Chondrocyte (in vitro differentiated cells): ENCODE measurements at places on chromosomes 13 and 19. TPM values are rescaled to one million over a fixed set of nuclear protein-coding genes. Genes with fewer than 3 reads are reported as not detected.

GRCh38 chr13:68588623-68589022 lies 1358.5 kb upstream of the PCDH9 start:
- H3K4me3 ChIP-seq = no peak overlapping the region
- H3K36me3 ChIP-seq = no peaks in the 10 kb centered on the region
- H3K4me1 ChIP-seq = no peaks in the 10 kb centered on the region

Gene SERTM1
- total RNA-seq = not detected in 3 replicates

GRCh38 chr19:8517551-8518442 lies 3.8 kb upstream of the ZNF414 start:
- H3K4me1 ChIP-seq = peaks cover 15% of the 10 kb centered on the region
- DNase-seq = no peak
- no peak overlapping the region for H3K4me3 ChIP-seq
- H3K27ac ChIP-seq = no peak overlapping the region

GRCh38 chr19:39916851-39917396 lies 17.5 kb downstream of the FCGBP start:
- H3K27ac ChIP-seq = no peak overlapping the region
- no peak overlapping the region for H3K4me3 ChIP-seq
- no peaks in the 10 kb centered on the region for H3K4me1 ChIP-seq

- no peaks in the 10 kb centered on the region for H3K4me1 ChIP-seq
- H3K27me3 ChIP-seq = no peaks in the 10 kb centered on the region
- H3K4me3 ChIP-seq = no peak overlapping the region
- H3K27ac ChIP-seq = no peak overlapping the region
- no peak for DNase-seq
Observed at GRCh38 chr13:60590800-60591747, 194.1 kb downstream of the TDRD3 start.

- peak within 1 kb of the TSS; percentile 62 for H3K4me3 ChIP-seq
- H3K36me3 ChIP-seq = no peaks in the 10 kb centered on the region
- peaks cover 25% of the 10 kb centered on the region for H3K27me3 ChIP-seq
- DNase-seq = peak; percentile 87
- peaks cover 10% of the 10 kb centered on the region for H3K4me1 ChIP-seq
Observed at GRCh38 chr13:70107498-70108281, at the start of gene ATXN8OS. Gene ATXN8OS, plus strand, starts transcription at chr13:70107826.

DNA sequence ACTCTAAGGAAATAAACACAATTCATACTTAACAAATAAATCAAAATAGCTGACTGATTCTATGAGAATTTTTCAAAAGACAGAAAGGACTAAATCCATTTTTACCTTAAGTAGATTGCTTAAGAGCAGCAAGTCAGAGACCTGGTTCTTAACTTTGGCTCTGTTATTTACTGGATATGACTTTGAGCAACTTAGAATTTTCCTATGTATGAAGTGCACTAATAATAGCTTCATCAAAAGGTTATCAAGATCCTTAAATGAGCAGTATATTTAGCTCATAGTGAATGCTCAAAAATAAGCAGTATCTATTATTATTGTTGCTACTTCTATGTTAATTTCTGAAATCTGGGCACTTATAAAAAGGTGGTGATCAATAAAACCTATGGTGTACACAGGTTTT lies 95.3 kb downstream of the POSTN start:
- no peak overlapping the region for H3K27ac ChIP-seq
- no peaks in the 10 kb centered on the region for H3K4me1 ChIP-seq
- DNase-seq = no peak
- no peaks in the 10 kb centered on the region for H3K27me3 ChIP-seq

Gene POLR2E
- total RNA-seq = 110 to 119 TPM (median 113 TPM) in 3 replicates

GRCh38 chr13:76892488-76892887 lies 6.3 kb upstream of the KCTD12 start:
- H3K36me3 ChIP-seq = peaks cover 2% of the 10 kb centered on the region
- H3K27ac ChIP-seq = no peak overlapping the region
- peaks cover 23% of the 10 kb centered on the region for H3K27me3 ChIP-seq
- peaks cover 6% of the 10 kb centered on the region for H3K4me1 ChIP-seq

Gene ZNF83
- total RNA-seq = 37.8 to 56.5 TPM (median 38.6 TPM) in 3 replicates

- H3K4me1 ChIP-seq = peaks cover 28% of the 10 kb centered on the region
- DNase-seq = no peak
- peaks cover 17% of the 10 kb centered on the region for H3K36me3 ChIP-seq
- peak overlapping the region; percentile 3 for H3K27ac ChIP-seq
Observed at GRCh38 chr13:97344265-97345175, 89.4 kb upstream of the RAP2A start.

Gene ZNF569
- total RNA-seq = 6.8 to 9.6 TPM (median 7.4 TPM) in 3 replicates

DNA sequence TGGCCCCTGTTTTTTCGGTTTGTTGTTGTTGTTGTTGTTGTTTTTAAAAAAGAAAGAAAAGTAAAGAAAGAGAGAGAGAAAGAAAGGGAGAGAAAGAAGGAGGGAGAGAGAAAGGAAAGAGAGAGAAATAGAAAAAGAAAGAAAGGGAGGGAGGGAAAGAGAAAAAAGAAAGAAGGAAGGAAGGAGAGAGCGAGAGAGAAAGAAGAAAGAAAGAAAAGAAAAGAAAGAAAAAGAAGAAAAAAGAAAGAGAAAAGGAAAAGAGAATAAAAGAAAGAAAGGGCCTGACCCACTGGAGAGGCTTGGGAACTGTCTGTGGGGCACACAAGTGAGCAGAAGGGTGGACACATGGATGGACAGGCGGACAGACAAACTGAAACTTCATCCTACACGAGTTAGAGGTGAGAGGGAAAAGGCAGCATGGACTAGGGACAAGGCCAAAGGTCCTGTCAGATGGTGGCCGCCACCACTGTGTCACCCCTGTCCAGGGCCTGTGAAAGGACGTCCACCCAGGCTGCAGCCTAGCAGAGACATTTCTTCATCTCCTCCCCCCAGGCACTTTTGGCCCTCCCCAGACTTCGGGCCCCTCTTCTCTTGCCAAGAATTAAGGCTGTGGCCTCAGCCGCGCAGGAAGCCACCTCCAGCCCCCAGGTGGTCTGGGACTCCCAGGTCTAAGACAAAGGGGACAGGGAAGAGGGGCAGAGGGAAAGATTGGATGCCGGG lies 9.1 kb upstream of the BCAM start:
- H3K27me3 ChIP-seq = peaks cover 2% of the 10 kb centered on the region
- no peaks in the 10 kb centered on the region for H3K36me3 ChIP-seq
- peak overlapping the region; percentile 32 for H3K27ac ChIP-seq
- no peak overlapping the region for H3K4me3 ChIP-seq

Gene ZNF439
- total RNA-seq = 1.1 to 5.7 TPM (median 4.9 TPM) in 3 replicates

GRCh38 chr19:52198678-52199077 lies 8.8 kb downstream of the PPP2R1A start:
- peaks cover 16% of the 10 kb centered on the region for H3K36me3 ChIP-seq
- peak overlapping the region; percentile 51 for H3K27ac ChIP-seq
- H3K27me3 ChIP-seq = no peaks in the 10 kb centered on the region

- H3K4me1 ChIP-seq = peaks cover 7% of the 10 kb centered on the region
- no peaks in the 10 kb centered on the region for H3K36me3 ChIP-seq
- no peak overlapping the region for H3K4me3 ChIP-seq
- no peaks in the 10 kb centered on the region for H3K27me3 ChIP-seq
Observed at GRCh38 chr13:85260896-85261295, 538.3 kb downstream of the SLITRK6 start.

- no peaks in the 10 kb centered on the region for H3K36me3 ChIP-seq
- peaks cover 2% of the 10 kb centered on the region for H3K27me3 ChIP-seq
- DNase-seq = no peak
- H3K27ac ChIP-seq = no peak overlapping the region
Observed at GRCh38 chr19:18637673-18638630, 1.1 kb downstream of the KLHL26 start.

DNA sequence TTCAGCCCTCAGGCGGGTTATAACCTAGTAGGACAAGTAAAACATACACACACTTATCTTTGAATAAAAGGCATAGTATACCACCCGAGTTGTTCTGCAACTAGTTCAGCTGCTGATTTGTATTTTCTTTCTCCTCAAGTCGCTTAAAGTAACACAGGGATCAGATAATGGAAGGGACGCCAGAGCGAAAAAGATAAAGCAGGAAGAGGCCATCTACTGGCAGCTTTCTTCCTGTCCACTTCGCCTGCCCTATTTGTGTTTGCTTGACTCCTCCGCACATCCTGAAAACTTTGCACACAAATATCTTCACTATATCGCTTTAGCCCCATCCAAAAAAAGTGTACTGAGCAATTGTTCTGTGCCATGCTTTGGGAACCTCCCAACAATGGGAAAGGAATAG lies 238.0 kb upstream of the SOX21 start:
- DNase-seq = no peak
- H3K4me1 ChIP-seq = no peaks in the 10 kb centered on the region
- no peaks in the 10 kb centered on the region for H3K36me3 ChIP-seq
- no peak overlapping the region for H3K27ac ChIP-seq
- peaks cover 33% of the 10 kb centered on the region for H3K27me3 ChIP-seq
- H3K4me3 ChIP-seq = no peak overlapping the region

Gene ZNF177
- total RNA-seq = 3.7 to 8.5 TPM (median 4.4 TPM) in 3 replicates

GRCh38 chr13:48819899-48820298 lies 155.8 kb upstream of the FNDC3A start:
- no peaks in the 10 kb centered on the region for H3K27me3 ChIP-seq
- peak overlapping the region; percentile 27 for H3K27ac ChIP-seq
- no peaks in the 10 kb centered on the region for H3K36me3 ChIP-seq
- H3K4me3 ChIP-seq = no peak overlapping the region

Gene ADPRHL1
- 6.3 to 8.8 TPM (median 8.4 TPM) in 3 replicates for total RNA-seq

DNA sequence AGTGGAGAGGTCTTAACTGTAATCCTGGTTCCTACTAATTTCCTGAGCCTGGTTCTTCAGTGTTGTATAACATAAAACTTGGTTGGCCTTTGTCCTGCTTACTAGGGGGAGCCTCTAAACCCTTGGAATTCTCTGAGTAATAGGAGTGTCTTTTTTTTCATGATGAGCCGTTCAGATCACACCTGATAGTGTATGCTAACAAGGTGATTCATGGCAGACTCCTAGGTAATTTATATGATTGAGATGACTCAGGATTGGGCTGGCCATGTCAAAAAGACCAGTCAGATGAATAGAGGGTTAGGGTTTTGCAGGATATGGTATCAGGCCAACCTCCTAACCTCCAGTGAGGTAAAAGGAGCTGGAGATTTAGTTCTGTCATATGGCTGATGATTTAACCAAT lies 135.8 kb upstream of the KLF12 start:
- no peaks in the 10 kb centered on the region for H3K27me3 ChIP-seq
- no peak overlapping the region for H3K27ac ChIP-seq
- H3K36me3 ChIP-seq = peaks cover 7% of the 10 kb centered on the region
- DNase-seq = no peak

Gene ATP7B
- total RNA-seq = 11.9 to 16.8 TPM (median 16.6 TPM) in 3 replicates

Gene ZNF497
- total RNA-seq = 0.65 to 0.69 TPM (median 0.68 TPM) in 3 replicates

Gene PGLYRP1
- total RNA-seq = not detected in 3 replicates

DNA sequence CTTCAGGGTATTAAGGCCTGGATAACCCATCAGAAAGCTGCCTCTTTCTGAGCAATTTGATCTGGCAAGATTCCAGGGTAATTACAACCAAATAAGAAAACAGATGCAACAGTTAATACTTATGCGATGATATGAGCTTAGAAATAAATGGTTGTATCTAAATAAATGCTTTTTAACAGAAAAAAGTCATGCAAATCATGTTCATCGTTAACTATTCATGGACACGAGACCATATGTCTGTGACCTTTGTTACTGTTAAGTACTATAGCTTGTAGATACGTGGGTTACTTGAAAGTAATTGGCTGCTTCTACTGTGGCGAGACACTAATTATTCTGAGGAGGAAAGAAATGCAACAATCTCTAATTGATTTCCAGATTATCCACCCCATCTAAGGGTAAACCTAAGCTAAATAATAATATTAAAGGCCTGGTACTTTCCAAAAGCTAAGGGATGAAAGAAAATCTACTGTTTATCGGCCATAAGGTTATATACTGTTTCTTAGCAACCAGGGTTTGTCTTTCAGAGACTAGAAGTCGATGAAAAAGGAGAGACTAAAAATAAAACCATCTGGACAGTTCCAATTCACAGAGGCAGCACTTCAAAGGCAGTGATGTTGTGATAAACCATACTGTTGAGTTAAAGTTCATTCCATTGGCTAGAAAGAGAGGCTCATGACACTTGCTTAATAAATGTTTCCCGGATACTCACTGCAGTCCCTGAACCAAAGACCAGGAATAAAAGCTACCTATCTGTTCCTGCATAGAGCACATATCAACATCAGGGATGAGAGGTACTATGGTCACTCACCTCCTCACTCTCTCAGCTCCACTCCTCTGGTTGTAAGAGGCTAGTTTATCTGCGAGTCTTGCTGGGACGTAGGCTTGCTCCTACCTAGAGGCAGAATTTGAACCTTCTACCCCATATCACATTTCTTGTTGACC lies 1.5 kb downstream of the EPSTI1 start:
- H3K27me3 ChIP-seq = no peaks in the 10 kb centered on the region
- H3K36me3 ChIP-seq = no peaks in the 10 kb centered on the region
- H3K4me1 ChIP-seq = peaks cover 29% of the 10 kb centered on the region
- no peak overlapping the region for H3K27ac ChIP-seq
